ENCODE measurements at places on chromosomes 16 and 17.

DNA sequence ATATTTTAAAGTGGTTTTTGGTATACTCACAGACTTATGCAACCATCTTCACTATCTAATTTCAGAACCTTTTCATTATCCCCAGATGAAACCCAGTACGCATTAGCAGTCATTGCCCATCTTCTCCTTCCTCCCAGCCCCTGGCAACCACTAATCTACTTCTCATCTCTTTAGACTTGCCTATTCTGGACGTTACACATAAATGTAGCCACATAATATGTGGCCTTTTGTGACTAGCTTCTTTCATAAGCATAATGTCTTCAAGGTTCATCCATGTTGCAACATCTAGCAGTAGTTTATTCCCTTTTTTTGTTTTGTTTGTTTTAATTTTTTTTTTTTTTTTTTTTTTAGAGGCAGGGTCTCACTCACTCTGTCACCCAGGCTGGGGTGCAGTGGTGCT lies 28.5 kb upstream of the C17orf107 start:
- DNase-seq = no peak
- no peaks in the 10 kb centered on the region for H3K27me3 ChIP-seq
- H3K4me1 ChIP-seq = peaks cover 4% of the 10 kb centered on the region
- H3K4me3 ChIP-seq = no peak overlapping the region
- no peak overlapping the region for H3K27ac ChIP-seq

GRCh38 chr17:56158915-56159825 lies 5.9 kb downstream of the ANKFN1 start:
- no peak overlapping the region for H3K4me3 ChIP-seq
- no peaks in the 10 kb centered on the region for H3K27me3 ChIP-seq
- DNase-seq = no peak
- H3K4me1 ChIP-seq = peaks cover 14% of the 10 kb centered on the region
- H3K36me3 ChIP-seq = no peaks in the 10 kb centered on the region
- no peak overlapping the region for H3K27ac ChIP-seq

DNA sequence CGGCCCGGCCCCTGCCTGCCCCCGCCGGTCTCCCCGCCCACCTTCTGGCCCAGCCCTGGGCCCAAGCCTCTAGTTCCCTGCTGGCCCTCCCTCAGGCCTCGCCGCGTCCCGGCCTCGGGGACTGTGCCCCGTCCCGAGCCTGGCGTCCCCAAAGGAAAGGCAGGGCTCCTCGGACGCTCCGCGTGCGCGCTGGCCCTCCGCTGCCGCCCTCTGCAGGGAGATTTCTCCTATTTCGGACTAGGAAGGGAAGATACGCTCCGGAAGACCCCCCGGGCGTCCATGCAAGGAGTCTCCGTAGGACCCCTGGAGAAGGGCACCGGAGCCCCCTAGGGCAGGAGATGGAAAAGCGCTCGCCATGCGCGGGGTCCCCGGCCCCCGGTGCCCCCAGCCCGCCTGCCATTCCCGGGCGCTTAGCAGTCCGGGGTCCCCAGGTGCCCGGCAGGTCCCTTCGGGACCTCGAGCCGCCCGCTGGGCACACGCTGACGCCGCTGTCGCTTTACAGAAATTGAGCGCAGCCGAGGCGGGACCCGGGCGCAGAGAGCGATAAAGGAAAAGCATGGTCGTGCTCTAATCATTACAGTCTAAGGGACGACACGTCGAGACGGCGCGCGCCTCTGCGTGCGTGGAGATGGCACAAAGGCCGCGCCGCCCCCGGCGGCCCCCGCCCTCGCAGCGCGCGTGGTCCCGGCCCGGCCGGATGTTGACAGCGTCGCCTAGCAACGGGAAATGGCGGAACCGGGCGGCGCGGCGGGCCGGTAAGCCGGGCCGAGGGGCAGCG lies at the start of gene CCDC40:
TSS of gene CCDC40 (plus strand) at position 706 of the 778 bp plus-strand sequence. CDS start at position 727, 21 bp downstream.
- peaks cover 10% of the 10 kb centered on the region for H3K36me3 ChIP-seq
- peak within 1 kb of the TSS; percentile 85 for H3K27ac ChIP-seq
- no peaks in the 10 kb centered on the region for H3K27me3 ChIP-seq
- H3K4me3 ChIP-seq = peak within 1 kb of the TSS; percentile 86
- DNase-seq = peak; percentile 94
- peaks cover 27% of the 10 kb centered on the region for H3K4me1 ChIP-seq

DNA sequence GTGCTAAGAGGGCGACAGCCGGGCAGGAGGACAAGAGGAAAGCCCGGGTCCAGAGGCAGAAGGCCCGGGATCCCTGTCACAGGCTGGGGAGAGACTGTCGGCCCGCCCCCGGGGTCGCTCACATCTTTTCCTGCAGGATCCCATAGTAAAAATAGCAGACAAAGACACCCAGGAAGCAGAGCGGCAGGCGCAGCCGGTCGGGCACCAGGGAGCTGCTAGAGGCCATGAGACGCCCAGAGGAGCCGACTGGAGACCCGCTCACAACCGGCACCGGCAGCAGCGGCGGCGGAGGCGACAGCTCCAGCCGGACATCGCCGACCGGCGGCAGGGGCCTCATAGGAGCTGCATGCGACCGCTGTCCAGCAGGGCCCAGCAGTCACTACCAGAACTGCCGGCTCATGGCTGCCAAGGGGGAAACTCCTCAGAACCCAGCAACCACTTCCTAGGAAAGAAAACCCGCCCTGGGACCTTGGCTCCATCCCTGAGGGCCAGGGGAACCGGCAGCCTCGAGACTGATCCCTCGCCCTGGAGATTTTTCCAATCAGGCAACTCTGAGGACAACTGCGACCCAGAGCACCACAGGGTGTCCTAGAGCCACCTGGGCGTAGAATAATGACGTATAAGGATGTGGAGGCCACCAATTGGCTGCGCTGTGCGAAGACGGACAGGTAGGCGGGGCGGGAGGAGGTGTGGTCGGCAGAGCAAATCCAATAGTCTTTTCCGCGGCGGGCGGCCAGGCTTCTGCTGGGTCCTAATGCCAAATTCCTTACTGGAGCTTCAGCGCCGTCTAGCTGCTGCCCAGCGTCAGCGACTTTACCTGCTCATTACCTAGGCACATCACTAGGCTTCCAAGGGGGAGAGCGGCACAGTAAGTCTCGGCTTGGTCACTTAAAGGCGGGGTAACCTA lies at the start of gene SLC35B1:
TSS of gene SLC35B1 (minus strand) at position 357 of the 907 bp plus-strand sequence. CDS start at position 226, 131 bp downstream.
- peaks cover 9% of the 10 kb centered on the region for H3K4me1 ChIP-seq
- H3K27me3 ChIP-seq = no peaks in the 10 kb centered on the region
- peaks cover 42% of the 10 kb centered on the region for H3K36me3 ChIP-seq
- peak; percentile 99 for DNase-seq
- H3K4me3 ChIP-seq = peak within 1 kb of the TSS; percentile 97
- peak within 1 kb of the TSS; percentile 98 for H3K27ac ChIP-seq

DNA sequence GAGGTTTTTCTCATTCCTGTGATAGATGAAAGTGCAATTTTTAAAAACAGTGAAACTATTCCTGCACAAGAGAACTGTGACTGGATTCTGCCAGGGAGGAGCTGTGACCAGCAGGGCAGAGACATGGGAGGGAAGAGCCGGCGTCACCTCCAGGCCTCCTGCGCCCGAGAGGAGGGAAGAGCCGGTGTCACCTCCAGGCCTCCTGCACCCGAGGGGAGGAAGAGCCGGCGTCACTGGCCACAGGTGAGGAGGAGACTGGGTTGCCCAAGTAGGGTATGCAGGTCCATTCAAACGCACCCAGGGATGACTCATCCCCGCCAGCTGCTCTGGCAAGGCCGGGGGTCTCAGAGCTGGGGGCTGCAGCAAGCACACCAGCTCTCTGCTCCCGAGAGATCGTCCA lies 56.7 kb downstream of the METRNL start:
- no peak for DNase-seq
- H3K27me3 ChIP-seq = no peaks in the 10 kb centered on the region
- H3K4me3 ChIP-seq = no peak overlapping the region
- H3K27ac ChIP-seq = no peak overlapping the region
- no peaks in the 10 kb centered on the region for H3K4me1 ChIP-seq

DNA sequence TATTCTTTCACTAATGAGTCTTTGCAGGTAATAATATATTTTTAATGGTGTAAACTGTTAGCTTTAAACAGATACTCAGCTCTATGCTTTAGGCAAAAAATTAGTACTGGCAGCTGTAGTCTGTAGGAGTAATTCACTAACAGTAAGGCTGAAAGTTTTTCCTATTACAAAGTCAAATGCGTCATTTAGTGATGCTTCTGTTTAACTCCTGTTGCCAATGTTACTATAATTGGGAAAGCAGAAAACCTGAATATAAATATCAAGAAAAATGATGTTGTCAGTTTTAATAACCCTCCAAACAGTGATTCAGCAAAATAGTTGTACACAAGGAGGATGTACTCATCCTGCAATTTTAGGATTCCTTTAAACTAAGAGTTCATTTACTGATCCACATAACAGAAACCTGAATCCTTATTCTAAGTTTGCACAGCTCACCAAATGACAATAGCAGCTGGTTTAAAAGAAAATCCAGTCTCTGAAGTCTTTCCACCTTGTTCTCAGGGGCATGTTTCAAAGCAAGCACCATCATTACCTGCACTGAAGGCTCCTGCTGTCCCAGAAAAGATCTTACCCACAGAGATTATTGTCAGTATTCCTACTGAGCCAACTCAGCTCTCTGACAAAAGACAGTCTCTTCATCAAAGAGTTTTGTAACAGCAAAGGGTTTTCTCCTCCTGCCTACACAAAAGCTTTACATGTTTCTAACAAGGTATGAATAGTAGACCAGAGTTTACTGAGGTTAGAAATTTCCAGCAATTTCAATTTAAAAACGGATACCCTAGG lies 4.2 kb downstream of the CDR2 start:
- no peak overlapping the region for H3K4me3 ChIP-seq
- H3K36me3 ChIP-seq = no peaks in the 10 kb centered on the region
- no peak for DNase-seq
- H3K27me3 ChIP-seq = no peaks in the 10 kb centered on the region
- H3K4me1 ChIP-seq = peaks cover 7% of the 10 kb centered on the region

GRCh38 chr17:4310354-4311060 lies 46.7 kb upstream of the ANKFY1 start:
- H3K27me3 ChIP-seq = no peaks in the 10 kb centered on the region
- DNase-seq = peak; percentile 47
- no peak overlapping the region for H3K4me3 ChIP-seq
- H3K4me1 ChIP-seq = peaks cover 4% of the 10 kb centered on the region
- H3K36me3 ChIP-seq = no peaks in the 10 kb centered on the region

DNA sequence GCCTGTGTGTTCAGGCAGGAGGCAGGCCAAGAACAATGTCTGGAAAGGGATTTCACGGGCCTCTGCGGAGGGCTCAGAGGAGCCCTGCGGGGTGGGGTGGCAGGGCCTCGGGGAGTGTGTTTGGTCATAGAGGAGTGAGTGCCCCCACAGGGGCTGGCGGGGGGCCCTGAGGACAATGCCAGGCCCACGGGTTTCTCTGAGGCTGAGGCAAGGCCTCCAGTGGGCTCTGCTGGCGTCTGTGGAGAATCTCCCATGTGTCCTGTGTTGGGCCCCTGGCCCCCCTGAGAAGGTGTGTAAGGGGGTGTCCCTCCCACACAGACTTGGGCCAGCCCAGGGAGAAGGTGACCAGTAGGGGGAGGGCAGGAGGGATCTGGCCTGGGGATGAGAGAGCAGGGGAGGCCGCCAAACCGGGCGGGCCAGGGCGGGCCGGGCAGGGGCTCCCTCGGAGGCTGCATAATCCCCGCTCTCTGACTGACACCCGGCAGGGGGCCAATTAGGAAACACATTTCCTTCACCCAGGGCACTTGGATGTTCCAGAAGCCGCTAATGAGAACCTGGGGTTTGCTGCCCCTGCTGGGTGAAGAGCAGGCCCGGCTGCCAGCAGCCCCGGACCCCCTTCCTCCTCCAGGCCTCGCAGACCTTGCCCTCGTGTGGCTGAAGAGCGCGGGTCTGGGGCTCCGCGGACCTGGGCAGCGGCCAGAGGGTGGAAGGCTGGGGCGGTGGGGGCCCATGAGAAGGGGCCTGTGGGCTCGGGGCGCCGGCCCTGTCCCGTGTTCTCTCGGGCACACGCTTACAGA lies 204.2 kb downstream of the NTN1 start:
- H3K27me3 ChIP-seq = no peaks in the 10 kb centered on the region
- H3K36me3 ChIP-seq = peaks cover 60% of the 10 kb centered on the region

- no peak overlapping the region for H3K4me3 ChIP-seq
- no peak overlapping the region for H3K27ac ChIP-seq
- H3K4me1 ChIP-seq = no peaks in the 10 kb centered on the region
- H3K27me3 ChIP-seq = no peaks in the 10 kb centered on the region
- no peak for DNase-seq
These were observed 10.8 kb downstream of the SSH2 start for GRCh38 chr17:29918922-29919856.

GRCh38 chr17:60599220-60599619 lies 773 bp upstream of the PPM1D start:
- no peaks in the 10 kb centered on the region for H3K27me3 ChIP-seq
- peak overlapping the region; percentile 100 for H3K27ac ChIP-seq
- H3K4me3 ChIP-seq = peak overlapping the region; percentile 90
- DNase-seq = no peak

GRCh38 chr16:66286527-66286926 lies 80.0 kb upstream of the CDH5 start:
- no peaks in the 10 kb centered on the region for H3K4me1 ChIP-seq
- H3K27me3 ChIP-seq = no peaks in the 10 kb centered on the region
- H3K4me3 ChIP-seq = no peak overlapping the region
- H3K27ac ChIP-seq = no peak overlapping the region
- H3K36me3 ChIP-seq = no peaks in the 10 kb centered on the region

- no peaks in the 10 kb centered on the region for H3K36me3 ChIP-seq
- peaks cover 19% of the 10 kb centered on the region for H3K4me1 ChIP-seq
- no peaks in the 10 kb centered on the region for H3K27me3 ChIP-seq
- H3K27ac ChIP-seq = peak overlapping the region; percentile 43
- DNase-seq = no peak
These were observed 4.8 kb upstream of the PPP1R9B start for GRCh38 chr17:50155115-50155819.

DNA sequence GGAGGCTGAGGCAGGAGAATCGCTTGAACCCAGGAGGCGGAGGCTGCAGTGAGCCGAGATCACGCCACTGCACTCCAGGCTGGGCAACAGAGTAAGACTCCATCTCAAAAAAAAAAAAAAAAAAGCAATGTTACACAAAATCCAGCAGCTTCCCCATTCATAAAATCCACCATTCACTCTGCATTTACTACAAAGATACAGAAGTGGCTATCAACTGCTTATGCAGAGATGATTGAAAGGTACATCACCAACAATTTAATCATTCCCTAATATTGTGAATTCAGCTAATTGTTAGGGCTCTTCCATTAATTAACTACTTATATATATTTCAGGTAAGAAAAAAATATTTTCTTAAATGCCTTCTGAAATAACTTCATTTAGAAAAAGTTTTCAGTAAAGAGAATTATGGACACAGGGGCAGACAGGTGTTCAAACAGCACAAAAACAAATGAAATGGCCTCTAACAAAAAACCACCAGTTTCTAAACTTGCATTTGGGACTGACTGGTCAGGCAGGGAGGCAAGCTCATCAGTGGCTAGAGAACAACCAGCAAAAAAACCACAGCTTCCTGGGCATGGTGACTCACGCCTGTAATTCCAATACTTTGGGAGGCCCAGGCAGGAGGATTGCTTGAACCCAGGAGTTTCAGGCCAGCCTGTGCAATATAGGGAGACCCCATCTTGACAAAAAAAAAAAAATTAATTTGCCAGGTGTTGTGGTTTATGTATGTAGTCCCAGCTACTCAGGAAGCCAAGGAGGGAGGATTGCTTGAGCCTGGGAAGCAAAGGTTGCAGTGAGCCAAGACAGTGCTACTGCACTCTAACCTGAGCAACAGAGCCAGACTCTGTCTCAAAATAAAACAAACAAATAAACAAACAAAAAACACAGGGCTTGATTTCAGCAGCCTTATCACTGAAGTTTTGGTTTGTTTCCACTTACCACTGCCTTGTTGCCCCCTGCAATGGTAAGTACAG lies 26.3 kb downstream of the ERN1 start:
- H3K27ac ChIP-seq = no peak overlapping the region
- no peaks in the 10 kb centered on the region for H3K36me3 ChIP-seq
- H3K4me3 ChIP-seq = no peak overlapping the region
- no peaks in the 10 kb centered on the region for H3K4me1 ChIP-seq
- DNase-seq = no peak

- peaks cover 6% of the 10 kb centered on the region for H3K4me1 ChIP-seq
- no peak for DNase-seq
- H3K27ac ChIP-seq = peak overlapping the region; percentile 6
- no peaks in the 10 kb centered on the region for H3K36me3 ChIP-seq
- no peak overlapping the region for H3K4me3 ChIP-seq
These were observed 13.5 kb downstream of the CRYM start for GRCh38 chr16:21264571-21265036.
